ENCODE measurements at places on chromosomes 3 and 15. TPM values are rescaled to one million over a fixed set of nuclear protein-coding genes. Genes with fewer than 3 reads are reported as not detected.

The MRPL47 gene
- 19.6 TPM for total RNA-seq

The BHLHE40 gene
- 56.2 TPM for total RNA-seq

The ANKRD34C gene
- not detected for total RNA-seq

The SPESP1 gene
- total RNA-seq: 9.8 TPM

The GPR149 gene
- not detected for total RNA-seq

The CD200R1L gene
- not detected for total RNA-seq

The PIERCE2 gene
- 3.1 TPM for total RNA-seq

The ARMC8 gene
- total RNA-seq: 48.5 TPM

The BLOC1S6 gene
- total RNA-seq: 98.5 TPM

The SCG5 gene
- 29.6 TPM for total RNA-seq

The CYP1A1 gene
- 1.2 TPM for total RNA-seq

The ITPKA gene
- 0.91 TPM for total RNA-seq

The LRRIQ4 gene
- 0.07 TPM for total RNA-seq

The STARD9 gene
- total RNA-seq: 7.8 TPM

The ATP10A gene
- 14.9 TPM for total RNA-seq

The PRKCD gene
- 9.7 TPM for total RNA-seq

The TMEM207 gene
- not detected for total RNA-seq

The MCF2L2 gene
- total RNA-seq: 0.33 TPM

The SH2D7 gene
- not detected for total RNA-seq

The ATP13A5 gene
- not detected for total RNA-seq

The RNU5B-1 gene
- not detected for total RNA-seq

The SPINK8 gene
- not detected for total RNA-seq

The BTD gene
- total RNA-seq: 38.2 TPM

The REC114 gene
- total RNA-seq: not detected

The KLHL40 gene
- not detected for total RNA-seq

The CAMKV gene
- not detected for total RNA-seq

The TRIM42 gene
- total RNA-seq: not detected

The TRH gene
- 0.20 TPM for total RNA-seq

The MORC1 gene
- total RNA-seq: not detected

The EPHA3 gene
- total RNA-seq: 6.7 TPM

The C3orf85 gene
- total RNA-seq: not detected

The PTPRG gene
- total RNA-seq: 72.5 TPM

The SLC24A5 gene
- total RNA-seq: not detected

The HTR3E gene
- not detected for total RNA-seq

The PLA1A gene
- 0.13 TPM for total RNA-seq

The C3orf18 gene
- 30.9 TPM for total RNA-seq

The CHL1 gene
- total RNA-seq: 0.07 TPM

The ANKRD63 gene
- total RNA-seq: not detected

The DNAJC13 gene
- total RNA-seq: 72.7 TPM

The PLA2G4E gene
- not detected for total RNA-seq

The DUOX2 gene
- total RNA-seq: not detected

The GOLGA6D gene
- not detected for total RNA-seq

The PLA2G4D gene
- total RNA-seq: not detected

The GREM1 gene
- total RNA-seq: 166 TPM

The SUSD5 gene
- 8.4 TPM for total RNA-seq

The PLSCR2 gene
- total RNA-seq: not detected

The CAPN7 gene
- 49.4 TPM for total RNA-seq

The WDR49 gene
- 0.56 TPM for total RNA-seq

The NTRK3 gene
- 1.5 TPM for total RNA-seq

The RLBP1 gene
- not detected for total RNA-seq

The PLSCR5 gene
- total RNA-seq: not detected

The CILP gene
- total RNA-seq: 0.07 TPM

The TOPBP1 gene
- total RNA-seq: 22.5 TPM

The ACVR2B gene
- 4.0 TPM for total RNA-seq

The ALCAM gene
- 160 TPM for total RNA-seq

The DPPA2 gene
- not detected for total RNA-seq
